Naive thymus-derived CD4-positive, alpha-beta T cell (primary cell): ENCODE measurements at places on chromosomes 5 and 9. TPM values are rescaled to one million over a fixed set of nuclear protein-coding genes. Genes with fewer than 3 reads are reported as not detected.

- no peak for DNase-seq
- H3K27me3 ChIP-seq: no peaks in the 10 kb centered on the region
- no peaks in the 10 kb centered on the region for H3K36me3 ChIP-seq
- H3K27ac ChIP-seq: no peak overlapping the region
- H3K4me1 ChIP-seq: no peaks in the 10 kb centered on the region
These were observed 152.0 kb downstream of the MYO10 start for GRCh38 chr5:16784088-16784487.

DNA sequence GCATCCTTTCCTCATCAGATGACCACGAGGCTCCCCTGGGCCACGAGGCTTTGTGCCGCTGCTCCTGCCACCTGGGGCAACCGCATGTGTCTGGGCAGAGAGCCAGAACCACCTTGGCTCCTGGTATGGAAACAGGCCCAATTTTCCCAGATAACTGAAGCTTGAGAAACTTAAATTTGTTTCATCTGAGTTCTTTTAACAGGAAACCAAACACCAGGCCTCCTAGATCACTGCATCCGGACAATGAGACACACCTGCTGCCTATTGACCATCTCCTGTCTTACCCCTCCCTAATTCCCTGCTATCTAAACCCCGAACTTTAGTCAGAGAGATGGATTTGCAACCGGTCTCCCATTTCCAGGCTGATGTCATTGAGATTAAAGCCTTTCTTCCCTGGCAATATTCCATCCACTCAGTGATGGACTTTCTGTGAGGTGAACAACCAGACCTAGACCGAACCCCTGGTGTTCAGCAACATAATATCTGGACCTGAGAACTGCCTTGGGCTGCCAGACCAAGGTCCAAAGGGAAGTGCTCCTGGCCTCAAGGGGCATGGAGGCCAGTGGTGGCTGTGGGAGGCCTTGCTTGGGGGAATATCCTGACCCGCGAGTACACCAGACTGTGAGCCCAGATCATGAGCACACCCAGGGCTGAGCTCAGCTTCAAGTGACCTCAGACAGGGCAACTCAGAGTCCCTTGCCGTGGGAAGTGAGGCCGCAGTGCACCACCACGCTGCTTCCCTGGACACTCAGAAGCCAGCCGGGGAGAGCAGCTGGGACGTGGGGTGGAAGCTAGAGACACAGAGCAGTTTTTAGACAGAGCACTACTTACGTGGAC lies 199.7 kb downstream of the HSPA4 start:
- H3K27ac ChIP-seq: no peak overlapping the region
- no peak for DNase-seq
- H3K27me3 ChIP-seq: no peaks in the 10 kb centered on the region
- no peak overlapping the region for H3K4me3 ChIP-seq
- H3K4me1 ChIP-seq: no peaks in the 10 kb centered on the region

- H3K27ac ChIP-seq: no peak overlapping the region
- H3K4me1 ChIP-seq: no peaks in the 10 kb centered on the region
- H3K4me3 ChIP-seq: no peak overlapping the region
- no peaks in the 10 kb centered on the region for H3K36me3 ChIP-seq
- peak; percentile 25 for DNase-seq
- H3K27me3 ChIP-seq: no peaks in the 10 kb centered on the region
These were observed 381.8 kb downstream of the ADGRV1 start for GRCh38 chr5:90940227-90940995.

DNA sequence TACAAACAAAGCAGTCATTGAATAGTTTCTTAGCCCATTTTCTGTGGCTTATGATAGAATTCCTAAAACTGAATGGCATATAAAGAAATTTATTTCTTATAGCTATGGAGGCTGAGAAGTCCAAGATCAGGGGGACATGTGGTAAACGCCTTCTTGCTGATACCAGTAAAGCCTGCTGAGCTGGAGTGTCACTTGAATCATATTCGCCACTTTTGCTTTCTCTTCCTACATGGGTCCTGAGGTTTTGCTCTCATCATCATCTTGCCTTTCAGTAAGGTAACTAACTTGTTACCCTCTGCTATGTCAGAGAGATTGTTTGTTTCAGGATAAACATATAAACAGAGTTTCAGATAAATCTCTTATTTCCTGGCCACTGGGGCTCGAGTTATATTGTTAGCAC lies 203.3 kb upstream of the DMRT1 start:
- no peaks in the 10 kb centered on the region for H3K27me3 ChIP-seq
- H3K4me1 ChIP-seq: no peaks in the 10 kb centered on the region
- no peak overlapping the region for H3K27ac ChIP-seq
- no peak for DNase-seq
- H3K36me3 ChIP-seq: no peaks in the 10 kb centered on the region

DNA sequence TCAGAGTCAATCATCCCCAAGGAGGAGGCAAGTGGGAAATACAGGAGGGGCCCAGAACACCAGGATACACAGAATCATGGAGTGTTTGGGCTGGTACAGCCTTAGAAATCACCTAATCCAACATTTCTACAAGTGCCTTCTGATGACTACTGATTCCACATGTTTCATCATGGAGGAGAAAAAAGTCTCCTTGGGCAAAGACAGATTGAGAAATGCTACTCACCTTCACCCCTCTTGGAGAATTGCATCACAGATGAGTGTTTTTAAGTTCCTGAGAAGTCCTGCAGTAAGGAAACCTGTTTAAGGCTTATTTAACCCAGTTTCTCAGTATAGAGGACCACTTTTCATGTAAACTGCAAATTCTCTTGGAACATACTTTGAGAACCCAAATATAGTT lies 2.2 kb upstream of the SLIT3 start:
- no peaks in the 10 kb centered on the region for H3K27me3 ChIP-seq
- no peak overlapping the region for H3K4me3 ChIP-seq
- H3K4me1 ChIP-seq: no peaks in the 10 kb centered on the region
- H3K36me3 ChIP-seq: no peaks in the 10 kb centered on the region
- H3K27ac ChIP-seq: no peak overlapping the region

- no peak overlapping the region for H3K4me3 ChIP-seq
- no peaks in the 10 kb centered on the region for H3K27me3 ChIP-seq
- no peaks in the 10 kb centered on the region for H3K4me1 ChIP-seq
- no peaks in the 10 kb centered on the region for H3K36me3 ChIP-seq
- no peak for DNase-seq
- H3K27ac ChIP-seq: no peak overlapping the region
These were observed 47.7 kb downstream of the LIX1 start for GRCh38 chr5:97094579-97095317.

DNA sequence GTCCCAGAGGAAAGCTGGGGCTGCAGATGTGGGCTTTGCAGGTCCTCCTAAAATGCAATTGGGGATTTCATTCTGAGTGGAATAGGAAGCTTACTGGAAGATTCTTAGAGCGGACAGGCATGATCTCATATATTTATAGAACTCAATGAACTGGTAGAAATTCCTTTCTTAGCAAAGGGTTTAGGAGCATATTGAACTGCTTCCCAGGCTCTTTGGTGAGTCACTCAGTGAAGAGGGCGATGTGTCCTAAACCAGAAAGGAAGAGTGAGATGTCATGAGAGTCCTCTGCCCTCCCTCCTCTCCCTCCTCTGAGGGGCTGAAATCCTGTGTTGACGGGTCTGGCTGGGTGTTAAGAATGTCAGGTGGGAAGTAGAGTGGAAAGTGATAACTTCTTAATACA lies 26.3 kb upstream of the SEMA6A start:
- no peak overlapping the region for H3K27ac ChIP-seq
- H3K36me3 ChIP-seq: no peaks in the 10 kb centered on the region
- no peaks in the 10 kb centered on the region for H3K27me3 ChIP-seq
- H3K4me3 ChIP-seq: no peak overlapping the region
- DNase-seq: no peak

- no peaks in the 10 kb centered on the region for H3K36me3 ChIP-seq
- no peaks in the 10 kb centered on the region for H3K4me1 ChIP-seq
- H3K27ac ChIP-seq: no peak overlapping the region
- H3K27me3 ChIP-seq: no peaks in the 10 kb centered on the region
- H3K4me3 ChIP-seq: no peak overlapping the region
These were observed 25.2 kb upstream of the HSD17B4 start for GRCh38 chr5:119427060-119427459.

DNA sequence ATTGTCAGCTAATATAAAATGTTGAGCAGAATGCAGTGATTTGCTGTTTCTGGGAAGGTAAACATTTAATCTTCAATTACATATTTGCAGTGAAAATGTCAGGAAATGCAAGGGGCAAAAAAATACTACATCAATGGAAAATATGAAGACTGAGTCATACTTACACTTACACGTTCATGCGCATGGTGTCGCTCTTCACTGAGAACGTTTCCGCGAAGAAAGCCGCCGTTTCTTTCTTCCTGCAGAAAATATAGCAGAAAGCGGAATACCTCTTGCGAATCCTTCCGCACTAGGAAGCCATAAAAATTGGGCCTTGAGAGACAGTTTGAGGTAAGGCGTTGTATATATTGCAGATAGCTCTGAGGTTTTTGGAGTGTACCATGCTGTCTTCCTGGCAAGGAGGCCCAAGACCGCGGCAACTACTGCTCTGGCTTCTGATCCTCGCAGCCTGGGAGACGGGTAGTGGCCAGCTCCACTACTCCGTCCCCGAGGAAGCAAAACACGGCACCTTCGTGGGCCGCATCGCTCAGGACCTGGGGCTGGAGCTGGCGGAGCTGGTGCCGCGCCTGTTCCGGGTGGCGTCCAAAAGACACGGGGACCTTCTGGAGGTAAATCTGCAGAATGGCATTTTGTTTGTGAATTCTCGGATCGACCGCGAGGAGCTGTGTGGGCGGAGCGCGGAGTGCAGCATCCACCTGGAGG lies at the start of gene PCDHA13:
PCDHA13 (plus strand) TSS at position 236 of the 702 bp plus-strand sequence; CDS start at position 381, 145 bp downstream.
- H3K36me3 ChIP-seq: no peaks in the 10 kb centered on the region
- no peaks in the 10 kb centered on the region for H3K4me1 ChIP-seq
- no peak for DNase-seq
- no peak within 1 kb of the TSS for H3K27ac ChIP-seq
- H3K4me3 ChIP-seq: no peak within 1 kb of the TSS

DNA sequence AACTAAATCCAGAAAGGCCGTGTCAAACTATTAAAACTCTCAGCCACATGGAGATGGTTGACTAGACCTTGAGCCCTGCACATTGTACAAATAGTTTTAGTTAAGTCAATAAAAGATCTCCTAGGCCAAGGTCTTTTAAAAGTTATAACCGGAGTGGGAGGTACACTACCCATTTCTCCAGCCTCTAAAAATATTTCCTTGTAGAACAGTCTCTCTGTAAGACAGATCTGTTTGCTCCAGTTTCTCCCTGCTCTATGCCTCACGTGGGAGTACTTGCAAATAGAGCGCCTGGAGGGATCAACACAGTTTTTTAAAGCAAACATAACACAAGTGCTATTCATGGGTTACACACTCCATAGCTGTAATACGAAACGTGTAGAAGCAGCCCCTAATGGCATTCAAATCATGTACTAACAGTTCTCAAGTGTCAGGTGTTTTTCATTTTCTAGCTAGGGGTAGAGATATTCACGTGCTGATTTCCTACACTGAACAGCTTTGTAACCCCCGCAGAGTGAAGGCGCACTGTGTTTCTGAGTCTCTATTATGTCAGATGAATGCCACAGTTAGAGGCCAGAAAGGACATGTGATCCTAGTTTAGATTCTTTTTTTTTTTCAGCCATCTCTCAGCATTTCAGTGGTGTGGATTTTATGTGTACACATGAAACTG lies 703.4 kb upstream of the GRAMD2B start:
- no peaks in the 10 kb centered on the region for H3K27me3 ChIP-seq
- no peak overlapping the region for H3K4me3 ChIP-seq
- DNase-seq: no peak

- DNase-seq: no peak
- H3K27ac ChIP-seq: no peak overlapping the region
- no peak overlapping the region for H3K4me3 ChIP-seq
- no peaks in the 10 kb centered on the region for H3K4me1 ChIP-seq
- no peaks in the 10 kb centered on the region for H3K27me3 ChIP-seq
These were observed 651.3 kb upstream of the MEF2C start for GRCh38 chr5:89534331-89534730.

DNA sequence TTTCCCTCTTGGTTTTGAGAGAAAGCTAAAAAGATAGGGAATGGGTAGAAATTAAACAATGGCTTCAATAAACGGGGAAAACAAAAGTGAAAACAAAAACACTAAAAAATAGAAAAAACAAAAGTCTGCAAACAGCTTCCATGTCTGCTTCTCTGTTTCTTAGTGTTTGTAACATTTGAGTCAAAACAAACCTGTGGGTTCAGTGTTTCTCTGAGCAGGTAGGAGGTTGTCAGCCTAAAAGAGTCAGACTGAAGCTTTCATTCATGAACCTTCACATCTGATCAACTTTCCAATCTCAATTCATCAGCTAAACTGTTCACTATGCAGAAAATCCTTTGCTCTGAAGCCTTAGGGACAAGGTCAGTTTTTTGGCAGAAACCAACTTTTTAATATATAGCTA lies 102.5 kb upstream of the ADAMTS16 start:
- no peaks in the 10 kb centered on the region for H3K4me1 ChIP-seq
- H3K36me3 ChIP-seq: no peaks in the 10 kb centered on the region
- no peaks in the 10 kb centered on the region for H3K27me3 ChIP-seq
- H3K27ac ChIP-seq: no peak overlapping the region
- H3K4me3 ChIP-seq: no peak overlapping the region
- no peak for DNase-seq

HTR1A gene
- not detected for total RNA-seq

ZDHHC12 gene
- 21.2 TPM for total RNA-seq
